Activated T-cell treated with anti-CD3 and anti-CD28 coated beads, Interleukin-2, amount 50 U/mL, for 24 hours (primary cell): ENCODE measurements at places on chromosomes 13 and 19.
A peak's percentile ranks its signal among the peaks of the same experiment; 100 is the strongest.

DNA sequence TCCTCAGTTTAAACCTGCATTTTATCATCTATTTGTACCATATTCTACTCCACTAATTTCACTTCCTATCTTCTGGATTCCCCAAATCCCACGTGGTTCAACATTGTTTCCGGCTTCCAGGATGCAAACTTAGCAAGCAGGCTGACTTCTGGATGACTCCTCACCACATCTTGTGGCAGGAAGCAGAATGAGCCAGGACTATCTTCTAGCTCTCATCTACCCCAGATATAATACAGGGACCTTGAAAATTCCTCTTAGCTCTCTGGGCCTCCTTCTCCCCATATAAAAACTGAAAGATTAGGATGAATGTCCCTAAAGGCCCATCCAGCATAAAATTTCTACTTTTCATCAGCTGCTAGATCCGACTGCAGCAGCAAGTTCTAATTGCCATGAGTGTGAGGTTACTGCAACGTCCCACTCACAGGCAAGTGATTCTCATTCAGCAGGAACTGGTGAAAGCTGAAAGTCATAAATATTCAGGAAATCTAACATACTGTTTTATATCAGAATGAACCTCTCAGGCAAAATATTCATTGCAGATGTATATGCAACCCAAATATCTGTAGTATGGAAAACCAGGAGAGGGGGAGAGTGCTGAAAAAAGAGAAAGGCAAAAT, 93.4 kb downstream of the KCTD12 start:
- no peak for DNase-seq

GRCh38 chr13:68234274-68234673, 1004.1 kb upstream of the PCDH9 start:
- DNase-seq: no peak

GRCh38 chr13:77737583-77738200, 40.2 kb downstream of the SLAIN1 start:
- no peak for DNase-seq

DNA sequence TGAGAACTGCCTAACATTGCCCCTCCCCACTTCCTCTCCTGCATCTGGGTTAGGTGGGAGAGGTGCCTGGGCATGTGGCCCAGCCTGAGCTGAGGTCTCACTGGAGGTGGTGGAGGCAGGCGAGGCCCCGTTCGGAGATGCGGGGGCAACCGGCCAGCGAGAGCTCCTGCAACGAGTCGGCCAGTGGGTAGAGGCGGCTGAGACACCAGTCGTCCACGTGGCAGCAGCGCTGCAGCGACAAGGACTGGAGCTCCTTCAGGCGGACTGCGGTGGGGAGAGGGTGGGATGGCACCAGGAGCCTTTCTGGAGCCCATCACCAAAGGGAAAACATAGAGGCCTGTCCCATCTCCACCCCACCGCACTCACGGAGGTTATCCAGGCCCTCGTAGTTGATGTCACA, 6.0 kb upstream of the B3GNT8 start:
- no peak for DNase-seq

- DNase-seq: no peak
Observed at GRCh38 chr13:73129023-73129422, 70.2 kb downstream of the KLF5 start.

- peak; percentile 44 for DNase-seq
Observed at GRCh38 chr19:18520848-18521691, 800 bp downstream of the ELL start.

- DNase-seq: no peak
Observed at GRCh38 chr13:21427741-21428140, 31.4 kb downstream of the ZDHHC20 start.
